ENCODE measurements at places on chromosomes 2 and 18.
A peak's percentile ranks its signal among the peaks of the same experiment; 100 is the strongest.

- peak; percentile 36 for DNase-seq
Measured at GRCh38 chr2:48209214-48209885, 303.1 kb upstream of the FBXO11 start.

DNA sequence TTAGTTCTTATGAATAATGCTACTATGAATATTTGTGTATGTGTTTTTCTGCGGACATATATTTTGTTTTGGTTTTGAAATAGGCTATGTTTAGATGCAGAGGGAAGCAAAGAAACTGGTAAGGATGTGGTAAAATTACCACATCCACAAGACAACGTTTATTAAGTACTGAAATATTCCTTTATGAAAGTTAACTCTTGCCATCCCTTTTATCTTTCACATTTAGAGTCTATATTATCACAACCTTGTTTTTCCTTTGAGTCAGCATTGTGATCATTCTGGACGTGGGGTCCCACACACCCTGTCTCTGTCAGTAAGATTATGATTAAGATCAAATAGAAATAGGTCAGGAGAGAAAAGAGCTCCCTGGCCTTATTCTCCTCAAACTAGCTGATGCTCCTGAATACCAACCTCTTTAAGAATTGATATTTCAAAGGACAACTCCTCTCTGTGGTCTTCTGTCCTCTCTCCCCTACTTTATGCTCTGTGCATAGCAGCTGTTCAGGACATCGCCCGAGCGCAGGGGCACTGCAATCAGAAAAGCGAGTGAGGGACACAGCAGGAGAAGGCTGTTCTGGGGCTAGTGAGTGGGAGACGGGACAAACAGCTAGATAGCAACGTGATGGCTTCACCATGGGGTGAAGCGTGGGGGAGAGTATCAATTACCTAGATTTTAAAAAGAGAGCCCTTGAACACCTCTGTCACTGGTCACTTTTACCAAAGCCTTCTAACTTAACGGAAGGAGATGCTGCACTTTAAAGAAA lies 12.2 kb downstream of the METAP1D start:
- no peak for DNase-seq

DNA sequence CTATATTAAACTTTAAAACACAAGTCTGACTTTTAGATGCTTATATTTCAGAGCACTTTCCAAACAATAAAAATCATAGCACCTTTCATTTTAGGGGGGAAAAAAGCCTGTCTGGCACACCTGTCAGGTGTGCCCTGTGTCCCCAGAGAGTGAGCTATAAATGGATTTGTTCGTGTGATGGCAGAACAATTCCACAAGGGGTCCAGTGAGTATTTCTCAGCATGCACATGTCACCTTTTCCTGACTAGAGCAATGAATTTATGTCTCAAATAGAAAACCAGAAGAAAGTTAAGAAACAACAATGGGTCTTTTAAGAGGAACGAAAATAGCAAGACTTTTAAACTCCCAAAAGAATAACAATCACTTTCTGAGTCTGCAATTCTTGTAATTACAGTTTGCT lies 55.9 kb downstream of the ACVR1C start:
- peak; percentile 14 for DNase-seq

- DNase-seq = no peak
Measured at GRCh38 chr2:144528108-144528507, 8.2 kb upstream of the ZEB2 start.

DNA sequence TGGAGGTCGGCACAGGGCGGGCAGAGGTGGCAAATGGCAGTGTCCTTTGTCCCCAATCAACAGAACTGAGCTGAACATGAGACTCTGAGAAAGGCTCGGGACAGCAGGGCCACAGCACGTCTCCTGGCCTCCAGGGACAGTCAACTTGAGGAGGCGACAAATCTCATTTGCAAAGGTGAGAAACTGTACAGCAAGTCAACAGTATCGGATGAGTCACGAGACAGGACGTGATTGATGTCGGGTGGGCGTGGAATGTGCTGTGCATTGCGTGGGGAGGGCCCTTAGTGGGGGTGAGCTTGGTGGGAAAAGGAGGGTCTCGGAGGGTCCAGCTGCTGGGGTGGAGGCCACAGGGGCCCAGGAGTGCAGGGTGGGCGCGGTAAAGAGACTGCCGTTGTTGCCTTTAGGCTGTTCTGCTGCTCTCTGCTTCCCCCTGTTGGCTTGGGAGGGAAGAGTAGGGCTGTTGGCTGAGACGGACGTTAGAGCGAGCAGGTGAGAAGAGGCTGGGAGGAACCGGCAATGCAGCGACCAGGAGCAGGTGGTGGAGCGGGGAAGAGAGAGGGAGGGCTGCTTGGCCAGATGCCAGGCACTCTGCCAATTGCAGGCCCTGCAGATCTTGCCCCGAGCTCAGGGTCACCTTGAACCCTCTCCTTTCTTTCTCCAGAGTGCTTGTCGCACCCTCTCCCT lies 164.3 kb downstream of the BCL2 start:
- peak; percentile 35 for DNase-seq
